ENCODE measurements at places on chromosomes 16 and 17.

- DNase-seq = no peak
These were observed 193.6 kb downstream of the RPTOR start for GRCh38 chr17:80738020-80738808.

- DNase-seq = no peak
These were observed 8.6 kb downstream of the ABCA3 start for GRCh38 chr16:2331931-2332267.

- DNase-seq = no peak
These were observed 973 bp upstream of the KRT15 start for GRCh38 chr17:41519501-41520224.

DNA sequence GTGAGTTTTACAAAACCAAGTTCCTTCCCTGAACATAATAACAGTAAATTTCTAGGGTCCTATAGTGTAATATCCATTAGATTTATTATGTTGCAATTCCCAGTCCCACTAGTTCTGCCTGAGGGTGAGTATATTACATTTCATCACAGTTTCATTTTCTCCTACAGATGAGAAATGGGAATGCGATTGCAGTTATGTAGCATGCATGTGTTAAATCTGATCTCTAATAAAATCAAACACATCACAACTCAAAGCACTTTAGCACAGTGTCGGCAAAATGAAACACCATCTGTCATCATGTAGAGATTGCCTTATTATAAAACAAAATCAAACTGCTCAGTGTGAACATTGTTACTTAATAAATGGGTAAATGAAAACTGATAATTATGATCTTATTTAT is 180.5 kb upstream of the TOX3 start:
- DNase-seq = no peak

DNA sequence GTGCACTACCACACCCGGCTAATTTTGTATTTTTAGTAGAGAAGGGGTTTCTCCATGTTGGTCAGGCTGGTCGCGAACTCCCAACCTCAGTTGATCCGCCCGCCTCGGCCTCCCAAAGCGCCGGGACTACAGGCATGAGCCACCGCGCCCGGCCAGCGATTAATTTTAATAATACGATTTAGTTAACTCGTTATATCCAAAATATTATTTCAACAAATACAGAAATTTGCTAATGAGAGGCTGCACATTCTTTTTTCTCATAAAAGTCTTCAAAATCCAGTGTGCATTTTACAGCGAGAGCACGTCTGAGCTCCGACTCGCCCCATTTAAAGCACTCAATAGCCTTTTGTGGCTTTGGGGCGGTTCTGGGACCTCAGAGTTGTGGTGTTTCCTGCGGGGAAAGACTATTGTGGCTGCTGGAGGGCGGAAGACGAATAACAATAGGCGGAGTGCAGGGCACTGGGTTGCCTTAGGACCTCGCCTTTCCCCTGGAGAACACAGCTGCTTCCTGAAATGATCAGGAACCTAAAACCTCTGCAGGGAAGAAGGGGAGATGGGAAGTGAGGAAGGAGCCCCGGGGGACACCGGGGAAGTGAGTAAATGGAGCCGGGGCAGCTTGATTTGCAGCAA is 2.9 kb upstream of the ZSCAN10 start:
- DNase-seq = no peak

DNA sequence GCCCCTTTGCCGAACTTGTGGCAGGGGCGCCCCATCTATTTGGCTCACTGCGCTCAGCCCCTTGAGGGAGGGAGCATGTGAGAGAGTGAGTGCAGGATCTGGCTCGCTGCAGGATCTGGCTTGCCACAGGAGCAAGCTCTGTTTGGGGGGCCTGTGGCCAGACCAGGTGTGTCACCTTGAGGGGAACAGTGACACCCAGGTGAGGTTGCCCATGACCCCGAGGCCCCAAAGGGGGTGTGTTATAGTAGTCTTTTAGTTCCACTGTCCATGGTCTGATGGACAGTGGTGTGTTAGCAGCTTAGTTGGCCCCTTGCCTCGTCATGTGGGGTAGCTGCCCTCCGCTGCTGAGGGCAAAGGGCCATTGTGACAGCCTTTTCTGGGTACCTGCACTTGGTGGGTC is 41.6 kb downstream of the CCDC42 start:
- no peak for DNase-seq

DNA sequence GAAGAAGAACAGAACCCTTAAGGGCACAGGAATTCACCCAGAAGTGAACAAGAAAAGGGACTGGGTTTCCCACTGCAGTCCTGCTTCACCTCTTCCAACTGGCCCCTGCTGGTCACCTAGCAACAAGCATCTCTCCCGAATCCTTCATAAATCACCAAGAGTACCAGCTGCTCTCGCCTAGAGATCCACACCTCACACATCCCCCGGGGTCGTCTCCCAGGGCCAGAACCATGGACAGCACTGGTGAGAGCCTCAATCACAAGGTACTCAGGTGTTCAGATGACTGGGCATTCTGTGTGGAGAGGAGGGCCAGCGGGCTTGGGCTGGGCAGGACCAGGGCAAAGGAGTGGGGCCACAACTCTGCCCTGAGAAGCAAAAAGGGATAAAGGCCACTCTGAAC is 65.9 kb downstream of the CCT6B start:
- DNase-seq = no peak
